ENCODE measurements at places on chromosomes 4 and X. TPM values are rescaled to one million over a fixed set of nuclear protein-coding genes. Genes with fewer than 3 reads are reported as not detected.

Gene RAB39B
- total RNA-seq = 8.1 TPM

- H3K4me3 ChIP-seq = no peak overlapping the region
- H3K4me1 ChIP-seq = no peaks in the 10 kb centered on the region
- H3K27me3 ChIP-seq = peaks cover 4% of the 10 kb centered on the region
- DNase-seq = no peak
Observed at GRCh38 chr4:138749303-138749702, 266.3 kb upstream of the NOCT start.

Gene MRFAP1L1
- total RNA-seq = 39.5 TPM

GRCh38 chr4:64192731-64193412, 216.4 kb downstream of the TECRL start:
- no peaks in the 10 kb centered on the region for H3K27me3 ChIP-seq
- H3K4me1 ChIP-seq = no peaks in the 10 kb centered on the region
- H3K27ac ChIP-seq = no peak overlapping the region
- no peak for DNase-seq
- no peak overlapping the region for H3K4me3 ChIP-seq

Gene NPFFR2
- not detected for total RNA-seq

Gene ADH7
- not detected for total RNA-seq

Gene AFM
- not detected for total RNA-seq

Gene TLL1
- not detected for total RNA-seq

Gene VCX3B
- total RNA-seq = not detected

GRCh38 chr4:78369679-78370078, 181.9 kb upstream of the ANXA3 start:
- H3K27ac ChIP-seq = no peak overlapping the region
- H3K27me3 ChIP-seq = no peaks in the 10 kb centered on the region
- DNase-seq = no peak
- no peak overlapping the region for H3K4me3 ChIP-seq
- no peaks in the 10 kb centered on the region for H3K4me1 ChIP-seq

DNA sequence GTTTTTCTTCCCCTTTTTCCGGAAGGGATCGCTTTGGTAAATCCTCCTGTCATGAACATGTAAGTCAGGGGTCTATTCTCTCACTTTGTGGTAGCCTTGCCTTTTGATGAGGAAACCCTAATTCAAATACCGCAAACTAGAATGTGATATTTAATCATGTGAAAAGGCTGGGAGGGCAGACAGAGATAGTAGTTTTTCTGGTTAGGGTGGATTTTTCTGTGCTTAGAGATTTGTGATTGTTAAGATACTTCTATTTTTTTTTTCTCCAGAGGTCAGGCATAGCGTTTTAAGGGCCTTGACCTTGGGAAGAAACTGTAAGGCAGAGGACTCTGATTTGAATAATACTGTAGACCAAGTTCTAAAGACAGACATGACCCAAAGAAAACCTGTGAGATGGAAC, 41.8 kb upstream of the PACRGL start:
- no peak overlapping the region for H3K27ac ChIP-seq
- no peaks in the 10 kb centered on the region for H3K27me3 ChIP-seq
- no peaks in the 10 kb centered on the region for H3K4me1 ChIP-seq
- H3K36me3 ChIP-seq = no peaks in the 10 kb centered on the region

DNA sequence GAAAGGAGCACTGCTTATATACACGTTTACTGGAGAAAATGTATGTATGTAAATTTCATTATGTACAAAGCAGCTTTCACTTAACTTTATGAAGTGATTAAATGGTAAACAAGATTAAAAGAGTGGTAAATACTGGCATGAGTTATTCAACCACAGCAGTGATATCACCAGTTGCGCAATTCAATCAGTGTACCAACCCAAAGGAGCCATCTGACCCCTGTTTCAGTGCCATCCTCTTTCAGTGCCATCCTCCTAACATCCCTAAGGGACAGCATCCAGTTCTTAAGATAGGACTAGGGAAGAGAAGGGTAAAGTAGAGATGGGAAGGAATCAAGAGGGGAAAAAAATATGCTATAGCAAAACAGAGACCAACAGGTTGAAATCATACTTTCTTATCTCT, 16.2 kb downstream of the HPF1 start:
- peaks cover 65% of the 10 kb centered on the region for H3K36me3 ChIP-seq
- DNase-seq = no peak
- H3K4me1 ChIP-seq = no peaks in the 10 kb centered on the region

Gene GPR82
- 0.35 TPM for total RNA-seq

DNA sequence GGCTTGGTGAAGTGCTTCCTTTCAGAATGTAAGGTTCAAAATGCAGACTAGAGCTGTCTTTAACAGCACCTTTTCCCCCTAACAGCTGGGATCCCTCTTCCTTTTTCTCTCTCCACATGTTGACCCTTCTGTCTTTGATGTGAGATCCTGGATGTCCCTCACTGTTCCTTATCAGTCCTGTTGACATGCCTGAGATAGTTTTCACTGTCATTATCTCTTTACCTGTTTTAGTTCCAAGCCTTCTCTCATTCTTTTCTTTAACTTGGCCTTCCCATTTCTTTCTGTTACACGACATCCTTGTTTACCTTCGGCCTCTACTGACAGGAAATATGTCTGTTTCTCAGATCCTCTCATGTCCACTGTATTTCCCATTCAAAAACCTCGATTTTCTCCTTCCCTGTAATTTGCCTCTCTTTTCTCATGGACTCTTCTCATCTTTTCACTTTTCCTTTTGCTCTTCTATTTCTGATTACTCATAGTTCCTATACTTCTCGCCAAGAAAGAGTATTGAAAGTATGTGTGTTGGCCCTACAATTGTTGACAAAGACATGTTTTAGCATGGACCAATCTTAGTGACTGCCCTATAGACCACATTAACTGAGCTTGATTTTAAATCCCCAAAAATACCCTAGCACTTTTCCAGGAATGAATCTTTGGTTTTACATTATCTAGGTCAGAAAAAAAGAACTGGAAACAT, 1.2 kb upstream of the SOWAHB start:
- DNase-seq = no peak
- peak overlapping the region; percentile 62 for H3K4me3 ChIP-seq
- H3K27ac ChIP-seq = no peak overlapping the region
- no peaks in the 10 kb centered on the region for H3K36me3 ChIP-seq
- peaks cover 6% of the 10 kb centered on the region for H3K4me1 ChIP-seq

Data from activated B cell treated with CpG ODN at 0.5 μM for 24 hours (primary cell).